Activated CD8-positive, alpha-beta memory T cell treated with anti-CD3 and anti-CD28 coated beads, Interleukin-2, amount 50 U/mL, for 4 hours (primary cell): ENCODE measurements at places on chromosomes 12 and 14.

DNA sequence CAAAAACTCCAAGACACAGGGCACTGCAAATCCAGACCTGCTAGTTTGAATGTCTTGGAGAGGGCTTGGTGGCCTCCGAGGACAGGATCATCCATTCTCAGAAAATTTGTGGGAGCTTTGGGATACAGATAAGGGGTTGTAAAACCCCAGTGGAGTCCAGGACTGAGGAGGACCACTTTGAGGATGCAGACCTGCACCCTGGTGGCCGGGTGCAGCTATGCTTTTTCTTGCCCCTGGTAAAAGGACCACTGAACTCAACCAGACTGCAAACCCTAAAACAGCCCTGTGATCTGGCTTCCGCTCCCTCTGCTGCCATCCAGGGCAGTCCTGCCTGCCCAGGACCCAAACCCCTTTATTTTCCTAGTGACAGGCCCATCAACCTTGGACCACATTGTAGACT, 169.5 kb upstream of the DAAM1 start:
- no peak for DNase-seq

DNA sequence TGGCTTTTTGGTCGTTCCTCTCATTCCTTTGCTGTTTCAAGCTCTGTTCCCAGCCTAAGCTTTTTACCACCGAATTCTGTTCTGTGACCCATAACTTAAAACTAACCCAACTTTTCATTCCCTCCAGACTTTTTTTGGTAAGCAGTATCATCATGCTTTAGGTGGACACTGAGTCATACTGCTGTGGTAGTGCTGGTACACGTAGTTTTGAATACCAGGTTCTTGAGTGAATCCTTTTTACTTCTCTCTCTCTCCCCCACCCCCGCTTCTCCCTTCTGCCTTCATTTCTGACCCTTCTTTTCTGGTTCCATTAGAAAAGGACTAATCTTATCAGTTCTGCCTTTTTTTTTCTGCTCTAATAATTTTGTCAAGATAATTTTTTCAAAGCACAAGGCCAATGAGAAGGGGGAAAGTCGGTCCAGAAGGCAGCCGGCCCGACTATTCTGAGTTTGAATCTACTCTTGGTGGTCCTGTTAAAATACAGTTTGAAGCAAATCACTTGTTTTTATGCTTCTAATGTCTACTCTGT, 2.3 kb upstream of the MDM2 start:
- no peak for DNase-seq

DNA sequence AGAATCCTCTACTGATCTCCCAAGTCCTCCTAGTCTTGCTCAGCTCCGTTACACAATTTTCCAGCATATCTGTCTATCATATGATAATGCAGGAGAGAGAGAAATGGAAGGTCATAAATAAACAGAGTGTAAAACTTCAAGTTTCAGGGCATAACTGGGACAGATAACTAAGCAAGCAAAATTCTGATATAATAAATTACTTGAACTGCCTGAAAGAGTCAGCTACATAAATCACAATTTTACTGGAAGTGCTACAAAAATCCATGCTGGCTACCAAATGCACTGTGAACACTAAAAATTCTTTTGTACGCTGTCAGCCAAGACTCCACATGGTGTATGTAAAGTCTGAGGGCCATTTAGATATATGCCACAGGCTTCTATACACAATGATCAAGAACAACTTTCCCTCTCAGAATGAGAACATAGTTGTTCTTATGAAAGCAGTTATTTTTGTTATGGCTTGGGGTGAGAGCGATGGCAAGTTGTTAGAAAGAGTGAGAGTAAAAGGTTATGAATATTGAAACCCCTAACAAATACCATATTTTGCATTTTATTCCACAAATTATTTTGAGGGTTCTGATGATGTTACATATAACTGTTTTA, 41.1 kb downstream of the GRIP1 start:
- no peak for DNase-seq

DNA sequence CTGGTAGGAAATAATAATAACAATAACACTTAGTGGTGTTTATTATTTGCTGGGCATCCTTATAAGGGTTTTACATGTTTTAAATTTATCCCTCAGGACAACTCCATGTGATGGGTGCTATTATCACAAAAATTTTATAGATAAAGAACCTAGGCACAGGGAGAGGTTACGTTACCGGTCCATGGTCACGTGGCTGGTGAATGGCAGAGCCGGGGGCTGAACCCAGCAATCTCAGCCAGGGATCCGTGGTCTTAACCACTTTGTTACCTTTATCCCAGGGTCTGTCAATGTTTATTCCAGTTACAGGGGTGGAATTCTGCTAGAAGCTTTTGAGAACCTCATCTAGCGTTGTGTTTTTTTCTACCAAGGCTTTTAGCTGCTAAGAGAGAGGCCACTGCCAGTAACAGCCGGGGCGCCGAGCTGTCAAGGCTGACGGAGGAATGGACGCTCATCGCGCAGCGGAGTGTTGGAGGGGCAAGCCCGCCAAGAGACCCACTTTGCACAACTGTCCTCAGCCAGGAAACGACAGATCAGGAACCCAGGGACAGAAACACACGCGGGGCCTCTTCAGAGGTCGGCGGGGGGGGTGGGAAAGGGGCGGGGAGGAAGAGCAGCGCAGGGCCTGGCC, 418 bp downstream of the AMN1 start:
- DNase-seq = no peak

DNA sequence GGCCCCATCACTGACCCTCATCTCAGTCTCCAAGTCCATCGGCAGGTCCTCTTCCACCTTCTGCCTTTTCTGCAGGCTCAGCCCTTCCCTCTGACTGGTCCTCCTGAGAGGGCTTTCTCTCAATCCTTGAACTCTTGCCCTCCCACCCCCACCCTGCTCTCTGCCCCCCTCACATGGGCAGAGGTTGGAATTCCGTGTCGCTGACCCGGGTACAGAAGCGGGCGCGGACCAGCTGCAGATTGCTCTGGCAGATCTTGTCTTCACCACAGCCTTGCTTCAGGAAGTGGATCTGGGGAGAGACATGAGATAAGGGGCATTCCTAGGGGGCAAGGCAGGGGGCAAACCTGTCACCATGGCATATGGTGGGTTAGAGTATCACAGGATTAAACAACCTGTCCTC, 12.4 kb downstream of the ITGA7 start:
- DNase-seq = no peak

- DNase-seq = no peak
Observed at GRCh38 chr12:69196302-69197288, 42.8 kb upstream of the CPSF6 start.

GRCh38 chr14:23060536-23061260, 3.4 kb upstream of the CDH24 start:
- DNase-seq = no peak

DNA sequence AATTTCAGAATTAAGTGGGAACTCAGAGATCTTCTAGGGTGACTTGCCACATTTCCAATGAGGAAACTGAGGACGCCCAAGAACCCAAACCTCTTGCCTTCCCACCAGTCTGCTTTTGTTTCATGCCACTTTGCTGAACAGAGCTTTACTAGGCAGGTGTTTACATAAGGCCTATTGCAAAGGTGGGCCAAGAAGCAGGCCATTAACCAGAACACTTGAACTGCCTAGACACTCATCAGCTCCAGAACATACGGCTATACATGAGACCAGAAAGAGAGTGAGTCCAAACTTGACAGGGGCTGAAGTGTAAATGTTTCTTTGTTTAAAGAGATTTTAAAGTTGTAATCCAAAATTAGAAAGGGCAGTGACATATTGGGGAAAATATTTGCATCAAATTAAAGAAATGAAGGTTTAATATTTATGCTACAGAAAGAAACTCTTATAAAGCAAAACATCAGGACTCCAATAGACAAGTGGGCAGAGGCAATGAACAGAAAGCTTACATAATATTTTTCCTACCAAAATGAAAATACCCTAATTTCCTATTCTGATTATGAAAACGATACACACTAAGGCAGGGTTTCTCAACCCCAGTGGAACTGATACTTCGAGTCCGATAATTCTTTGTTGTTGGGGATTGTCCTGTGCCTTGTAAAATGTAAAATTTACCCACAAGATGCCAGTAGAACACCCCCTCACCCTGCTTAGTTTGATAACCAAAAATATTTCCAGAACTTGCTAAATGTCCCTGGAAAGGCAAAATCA, 11.7 kb downstream of the BATF start:
- no peak for DNase-seq

- DNase-seq = no peak
Observed at GRCh38 chr14:21537090-21537424, 10.9 kb upstream of the SALL2 start.

DNA sequence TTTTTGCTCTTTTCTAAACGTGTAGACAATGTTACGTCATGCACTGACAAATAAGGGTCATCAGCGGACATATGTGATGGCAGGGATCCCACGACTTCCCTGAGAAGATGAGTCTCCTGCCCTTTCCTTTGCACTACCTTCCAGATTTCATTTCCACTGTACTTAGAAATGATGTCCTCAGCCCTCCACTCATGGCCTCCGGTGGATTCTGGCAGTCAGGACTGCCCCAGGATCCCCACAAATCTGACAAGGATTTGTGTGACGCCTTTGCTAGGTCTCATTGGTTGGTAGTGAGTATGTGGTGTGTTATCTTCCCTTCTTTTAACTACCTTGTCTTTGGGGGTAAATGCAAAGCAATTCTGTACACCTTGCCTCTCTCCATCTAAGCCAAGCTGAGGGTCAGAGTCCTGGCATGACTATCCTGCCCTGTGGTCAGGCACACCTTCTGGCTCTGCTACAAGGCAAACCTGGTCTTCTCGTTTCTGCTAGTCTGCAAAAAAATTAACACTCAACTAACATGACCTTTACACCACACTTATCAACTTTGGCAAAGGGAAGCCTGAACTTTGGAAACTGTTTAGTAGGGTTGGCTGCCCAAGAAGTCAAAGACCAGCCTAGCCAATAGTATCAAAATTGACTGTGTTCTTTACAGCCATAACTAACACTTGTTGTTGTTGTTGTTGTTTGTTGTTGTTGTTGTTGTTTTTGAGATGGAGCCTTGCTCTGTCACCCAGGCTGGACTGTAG, 17.3 kb upstream of the DHRS4 start:
- DNase-seq = no peak

DNA sequence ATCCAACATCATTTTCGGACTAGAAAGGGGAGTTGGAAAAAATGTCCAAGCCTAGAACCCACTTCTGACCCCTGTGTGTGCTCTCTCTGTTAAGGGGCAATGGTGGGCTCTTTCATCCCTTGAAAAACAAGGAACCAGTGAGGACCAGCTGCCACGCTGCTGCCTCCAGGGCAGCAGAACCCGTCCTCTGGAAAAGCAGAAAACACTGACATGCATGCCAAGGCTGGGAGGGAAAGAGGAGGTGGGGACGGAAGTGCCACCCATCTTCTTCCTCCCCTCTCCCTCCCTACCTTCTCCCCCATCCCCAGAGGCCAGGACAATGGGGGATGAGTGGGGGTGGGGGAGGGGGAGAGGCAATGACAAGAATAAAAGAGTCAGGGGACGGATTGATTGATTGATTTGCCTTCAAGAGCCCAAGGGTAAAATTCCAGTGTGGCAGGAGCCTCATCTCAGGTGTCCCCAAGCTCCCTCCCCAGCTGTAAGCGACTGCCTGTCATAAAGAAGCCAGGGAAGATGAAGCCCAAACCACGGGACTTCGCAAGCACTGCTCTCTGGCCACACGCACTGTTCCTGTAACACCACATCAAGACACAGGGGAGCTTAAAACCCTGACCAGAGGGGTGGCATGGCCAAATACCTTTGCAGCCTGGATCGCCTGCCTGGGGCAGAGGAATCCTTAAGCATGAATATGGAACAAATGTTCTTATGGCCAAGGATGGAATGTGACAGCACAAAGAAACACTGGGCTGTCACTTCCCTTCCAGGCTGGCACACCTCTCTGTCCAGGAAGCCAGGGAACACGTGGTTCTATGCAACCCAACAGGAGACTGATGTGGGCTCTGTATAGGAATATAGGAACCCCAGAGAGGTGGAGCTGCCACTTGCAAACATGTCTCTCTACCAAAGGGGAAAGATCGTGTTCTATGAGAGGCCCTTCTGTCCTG, 38.9 kb upstream of the BDKRB2 start:
- no peak for DNase-seq

GRCh38 chr12:24222968-24223367, 273.5 kb upstream of the SOX5 start:
- no peak for DNase-seq

DNA sequence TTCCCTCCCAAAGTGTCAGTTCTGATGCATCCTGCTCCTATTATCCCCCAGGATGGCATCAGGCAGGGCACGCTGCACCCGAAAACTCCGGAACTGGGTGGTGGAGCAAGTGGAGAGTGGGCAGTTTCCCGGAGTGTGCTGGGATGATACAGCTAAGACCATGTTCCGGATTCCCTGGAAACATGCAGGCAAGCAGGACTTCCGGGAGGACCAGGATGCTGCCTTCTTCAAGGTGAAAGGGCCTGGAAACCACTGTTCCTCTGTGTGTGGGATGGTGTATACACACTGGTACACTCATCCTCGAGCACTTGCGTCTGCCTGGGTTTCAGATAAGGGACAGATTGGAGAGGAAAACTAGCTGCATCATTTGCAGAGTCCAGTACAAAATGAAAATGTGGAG, 1.0 kb downstream of the IRF9 start:
- no peak for DNase-seq

DNA sequence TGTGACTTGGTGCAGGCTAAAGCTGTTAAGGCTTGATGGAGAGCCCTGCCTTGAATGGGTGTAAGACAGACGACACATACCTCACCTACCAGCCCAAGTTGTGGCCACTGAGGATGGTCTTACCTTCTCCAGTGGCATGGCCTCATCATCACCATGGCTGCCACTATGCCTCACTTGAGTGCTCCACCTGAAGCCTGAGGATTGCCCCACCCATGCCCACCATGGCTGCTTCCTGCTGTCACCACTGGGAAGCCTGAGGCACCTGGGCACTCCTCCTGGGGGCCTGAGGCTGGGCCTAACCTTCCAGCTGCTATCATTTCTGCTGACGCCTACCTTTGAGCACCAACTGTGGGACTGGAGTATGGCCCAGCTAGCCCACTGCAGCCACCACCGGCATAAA, 1605.7 kb upstream of the FLRT2 start:
- no peak for DNase-seq

- DNase-seq = no peak
Observed at GRCh38 chr14:55434805-55435174, 5.6 kb downstream of the TBPL2 start.
